ENCODE measurements at places on chromosomes 11 and 22.

DNA sequence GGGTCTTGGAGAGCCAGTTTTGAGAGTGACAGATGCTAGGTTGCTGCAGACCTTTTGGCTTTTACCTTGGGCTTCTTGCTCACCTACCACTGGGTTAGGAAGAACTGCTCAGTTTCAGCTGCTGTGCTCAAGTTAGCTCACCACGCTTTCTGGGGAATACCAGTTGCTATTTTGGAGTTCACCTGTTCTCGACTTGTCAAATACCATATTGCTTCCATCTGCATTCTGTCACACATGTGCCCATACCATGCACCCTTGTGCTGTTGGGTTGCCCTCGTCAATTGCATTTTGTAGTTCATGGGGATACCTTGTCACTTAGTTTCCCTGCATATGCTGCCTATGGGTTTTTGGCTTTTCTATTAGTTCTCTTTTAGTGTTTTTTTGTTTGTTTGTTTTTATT, 23.0 kb upstream of the BARX2 start:
- DNase-seq = no peak

DNA sequence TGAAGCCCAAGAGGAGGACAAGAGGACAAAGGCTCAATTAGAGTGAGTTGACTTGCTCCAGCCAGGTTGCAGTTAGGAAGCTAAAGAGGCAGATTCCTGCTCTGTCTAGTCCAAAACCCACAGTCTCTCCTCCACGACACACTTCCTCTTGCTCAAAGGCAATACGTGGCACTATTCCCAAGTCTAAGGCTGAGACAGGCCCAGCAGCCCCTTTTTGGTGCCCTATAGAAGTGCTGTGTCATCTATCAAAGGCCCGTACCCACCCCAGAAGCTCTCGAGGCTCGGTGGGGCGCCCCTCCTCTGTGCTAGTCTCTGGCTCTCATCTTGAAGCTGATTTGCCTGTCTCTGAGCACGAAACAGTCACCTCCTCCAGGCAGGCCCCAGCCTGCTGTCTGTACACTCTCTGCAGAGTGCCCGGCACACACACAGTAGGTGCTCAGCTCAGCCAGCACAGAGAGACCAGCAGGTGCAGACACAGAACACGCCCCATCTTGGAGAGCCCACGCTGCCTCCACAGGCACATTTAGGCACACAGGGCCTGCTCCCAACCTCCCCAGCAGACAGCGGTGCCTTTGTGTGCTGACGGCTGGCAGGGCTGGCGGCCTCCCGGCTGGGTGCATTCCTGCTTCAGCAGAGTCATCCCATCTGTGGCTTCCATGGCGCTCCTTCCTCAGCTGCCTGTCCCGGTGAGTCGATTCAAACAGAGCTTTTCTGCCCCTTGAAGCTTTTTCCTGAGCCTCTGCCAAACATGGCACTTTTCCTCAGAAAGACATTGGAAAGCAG, 52.8 kb downstream of the MYH9 start:
- DNase-seq = peak; percentile 82

DNA sequence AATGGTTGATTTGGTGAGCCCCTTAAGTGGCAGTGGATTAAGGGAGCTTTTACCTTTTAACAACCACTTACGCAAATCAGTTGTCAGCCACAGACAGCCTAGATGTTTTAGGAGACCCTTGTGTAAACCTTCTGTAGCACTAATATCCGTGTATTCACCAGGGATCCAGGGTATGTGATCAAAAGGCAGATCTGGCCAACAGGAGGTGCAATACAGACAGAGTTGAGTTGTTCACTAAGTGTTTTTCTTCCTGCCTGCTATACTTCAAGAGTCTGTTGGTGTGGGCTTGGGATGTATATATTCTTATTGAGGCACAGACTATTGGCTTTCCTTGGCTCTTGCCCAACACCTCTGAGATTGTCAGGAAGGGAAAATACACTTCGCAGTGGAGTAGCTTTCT, 175.1 kb downstream of the FAT3 start:
- DNase-seq = no peak

GRCh38 chr22:32967386-32968101, 90.6 kb downstream of the SYN3 start:
- DNase-seq = no peak

GRCh38 chr11:78588517-78588916, 13.9 kb upstream of the NARS2 start:
- DNase-seq = no peak

DNA sequence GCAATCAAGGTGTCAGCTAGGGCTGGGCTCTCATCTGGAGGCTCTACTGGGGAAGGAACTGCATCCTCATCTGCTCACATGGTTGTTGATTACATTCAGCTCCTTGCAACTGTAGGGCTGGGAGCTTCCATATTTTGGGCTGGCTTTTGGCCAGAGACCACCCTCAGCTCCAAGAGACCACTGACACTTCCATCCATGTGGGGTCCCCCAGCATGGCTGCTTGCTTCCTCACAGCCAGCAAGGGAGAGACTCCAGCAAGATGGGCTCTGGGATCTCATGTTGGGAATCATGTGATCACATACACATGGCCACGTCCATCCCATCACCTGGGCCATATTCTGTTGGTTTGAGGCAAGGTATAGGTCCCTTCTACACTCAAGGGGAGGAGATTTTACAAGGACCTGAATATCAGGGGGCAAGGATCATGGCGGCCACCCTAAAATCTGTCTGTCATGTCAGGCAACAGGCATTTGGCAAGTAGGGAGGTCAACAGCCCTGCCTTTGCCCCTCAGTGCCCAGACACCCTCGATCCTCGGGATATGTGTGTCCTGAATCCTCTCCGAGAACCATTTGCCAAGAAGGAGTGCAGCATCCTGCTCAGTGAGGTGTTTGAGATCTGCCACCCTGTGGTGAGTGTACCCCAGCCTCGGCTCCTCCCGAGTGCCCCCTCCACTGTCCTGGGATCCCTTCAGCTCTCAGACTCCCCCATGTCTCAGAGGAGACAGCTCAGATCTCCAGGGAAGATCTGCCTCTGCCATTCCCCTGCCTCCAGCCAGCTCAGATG, 48.7 kb downstream of the OTOG start:
- no peak for DNase-seq

DNA sequence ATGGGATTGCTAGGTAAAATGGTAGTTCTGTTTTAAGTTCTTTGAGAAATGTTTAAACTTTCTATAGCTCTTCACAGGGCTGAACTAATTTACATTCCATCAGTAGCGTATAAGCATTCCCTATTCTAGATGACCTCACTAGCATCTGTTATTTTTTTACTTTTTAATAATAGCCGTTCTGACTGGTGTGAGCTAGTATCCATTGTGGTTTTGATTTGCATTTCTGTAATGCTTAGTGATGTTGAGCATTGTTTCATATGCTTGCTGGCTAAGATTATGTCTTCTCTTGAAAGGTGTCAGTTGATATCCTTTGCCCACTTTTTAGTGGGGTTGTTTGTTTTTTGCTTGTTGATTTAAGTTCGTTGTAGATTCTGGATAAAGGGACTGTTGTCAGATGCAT, 35.9 kb downstream of the MMP27 start:
- DNase-seq = no peak

- DNase-seq = peak; percentile 83
These were observed 14.8 kb downstream of the CD59 start for GRCh38 chr11:33721426-33721825.

GRCh38 chr22:50326956-50327710, at the start of gene DENND6B:
DENND6B (minus strand) TSS chr22:50327012; CDS start chr22:50326988, 24 bp downstream.
- peak; percentile 69 for DNase-seq

DNA sequence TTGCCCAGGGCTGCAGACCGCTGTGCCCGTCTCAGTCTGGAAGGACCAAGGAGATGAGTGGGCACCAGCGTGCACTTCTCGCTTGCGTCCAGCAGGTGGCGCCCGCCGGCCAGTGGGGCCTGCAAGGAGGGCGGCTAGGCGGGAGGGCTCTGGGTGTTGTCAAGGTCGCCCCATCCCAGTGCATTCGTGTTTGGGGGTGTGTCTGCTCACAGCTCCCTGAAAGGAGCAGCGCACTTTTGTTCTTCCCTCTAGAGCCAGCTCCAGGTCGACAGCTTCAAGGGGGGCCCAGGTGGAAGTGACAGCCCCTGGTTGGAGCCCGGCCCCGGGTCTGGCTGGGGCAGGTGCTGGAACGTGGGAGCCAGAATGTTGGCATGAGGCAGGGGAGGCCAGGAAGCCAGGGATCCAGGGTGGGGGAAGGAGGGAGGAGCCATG, 23.4 kb upstream of the MPPED1 start:
- DNase-seq = peak; percentile 59

- peak; percentile 97 for DNase-seq
These were observed 58.3 kb downstream of the MYH9 start for GRCh38 chr22:36329254-36330078.

DNA sequence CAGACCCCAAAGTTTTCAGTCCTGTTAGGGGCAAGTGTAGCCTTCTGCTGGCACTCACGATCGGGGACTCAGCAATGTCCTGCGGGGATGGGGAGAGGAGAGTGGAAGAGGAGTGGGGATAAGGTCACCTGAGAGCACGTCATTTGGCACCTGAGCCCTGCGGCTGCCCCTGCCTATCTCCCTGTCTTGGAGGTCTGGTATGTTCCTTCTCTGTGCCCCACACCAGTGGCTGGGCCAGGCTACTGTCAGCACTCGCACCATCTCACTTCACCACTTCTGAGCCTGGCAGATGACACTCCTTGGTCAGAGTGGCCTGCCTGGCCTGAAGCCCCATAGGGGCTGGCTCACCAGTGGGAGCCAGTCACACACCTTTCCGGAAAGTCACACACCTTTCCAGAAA, 20.1 kb upstream of the CHADL start:
- no peak for DNase-seq

- DNase-seq = no peak
These were observed 29.3 kb downstream of the LMO1 start for GRCh38 chr11:8234425-8234821.
